ENCODE measurements at places on chromosomes 2 and 18.

DNA sequence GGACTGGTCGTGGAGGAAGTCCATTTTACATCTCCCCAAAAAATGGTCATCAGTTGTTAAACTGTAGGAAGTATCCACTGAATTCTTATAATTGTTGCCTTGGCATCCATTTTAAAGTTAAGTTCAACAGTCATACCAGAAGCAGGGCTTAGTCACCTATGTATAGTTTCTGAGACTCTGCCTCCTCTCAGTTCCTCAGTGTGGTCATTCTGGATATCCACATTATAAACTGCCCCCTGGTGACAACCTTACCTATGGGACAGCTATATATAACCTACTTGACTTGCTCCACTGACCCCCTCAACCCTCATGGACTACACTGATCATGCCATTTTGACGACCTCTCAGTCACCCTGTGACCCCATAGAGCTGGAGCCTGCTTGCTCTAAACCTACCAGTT is 617.0 kb downstream of the LRP1B start:
- DNase-seq: no peak

- peak; percentile 28 for DNase-seq
Measured at GRCh38 chr2:26251893-26252292, 7.2 kb downstream of the HADHB start.

DNA sequence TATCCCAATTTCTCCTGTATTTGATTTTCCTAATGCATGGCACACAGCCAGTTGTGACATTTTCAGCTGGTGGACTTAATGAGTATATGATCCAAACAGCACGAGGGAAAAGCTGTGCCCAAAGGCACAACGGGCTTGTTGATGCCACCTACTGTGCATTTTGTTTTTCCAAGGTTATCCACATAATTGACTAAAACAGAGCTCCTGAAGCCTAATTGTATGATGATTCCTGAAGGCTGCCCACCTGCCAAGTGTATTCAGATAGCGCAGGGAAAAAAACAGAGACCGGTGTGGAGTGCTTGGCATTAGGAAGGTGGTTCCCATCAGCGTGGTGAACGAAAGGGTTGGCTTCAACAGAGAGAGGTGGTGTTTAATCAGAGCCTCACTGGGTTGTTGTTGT is 14.9 kb downstream of the RBMS1 start:
- DNase-seq: no peak

- no peak for DNase-seq
Measured at GRCh38 chr2:232415736-232416520, 9.3 kb downstream of the ALPG start.

DNA sequence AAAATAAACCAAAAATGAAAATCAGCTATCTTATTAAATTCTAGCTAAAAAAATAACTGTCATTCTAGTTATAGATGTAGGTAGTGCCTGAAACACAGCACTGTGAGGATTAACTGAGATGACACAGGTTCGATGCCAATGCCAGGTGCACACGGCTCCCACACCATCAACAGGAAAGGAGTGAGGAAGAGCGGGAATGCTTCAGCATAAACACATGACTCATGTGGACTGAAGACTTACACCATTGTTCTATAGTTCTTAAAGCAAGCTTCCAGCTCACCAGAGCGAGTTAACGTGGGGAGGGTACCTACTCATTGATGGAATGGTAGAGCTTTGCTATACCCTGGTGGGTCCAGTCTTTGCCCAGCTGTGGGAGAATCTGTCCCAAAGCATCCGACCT is 76.7 kb downstream of the EMILIN2 start:
- DNase-seq: no peak

DNA sequence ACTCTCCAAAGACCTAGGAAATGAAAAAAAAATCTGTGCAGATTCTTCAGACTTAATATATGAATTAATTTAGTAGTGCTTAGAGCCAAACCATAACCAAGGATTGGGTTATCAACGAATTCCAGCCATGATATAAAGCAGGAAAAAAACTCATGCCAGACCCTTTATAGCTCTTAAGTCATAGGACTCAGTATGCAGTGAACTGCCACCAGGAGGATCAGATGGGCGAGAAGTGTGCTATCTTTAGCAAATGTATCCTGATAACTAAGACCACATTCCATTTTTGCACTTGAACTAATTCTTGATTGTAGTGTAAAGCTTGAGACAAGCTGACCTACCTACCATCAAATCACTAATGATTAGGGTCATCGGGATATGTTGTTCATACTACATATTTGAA is 178.1 kb downstream of the IKZF2 start:
- DNase-seq: no peak

DNA sequence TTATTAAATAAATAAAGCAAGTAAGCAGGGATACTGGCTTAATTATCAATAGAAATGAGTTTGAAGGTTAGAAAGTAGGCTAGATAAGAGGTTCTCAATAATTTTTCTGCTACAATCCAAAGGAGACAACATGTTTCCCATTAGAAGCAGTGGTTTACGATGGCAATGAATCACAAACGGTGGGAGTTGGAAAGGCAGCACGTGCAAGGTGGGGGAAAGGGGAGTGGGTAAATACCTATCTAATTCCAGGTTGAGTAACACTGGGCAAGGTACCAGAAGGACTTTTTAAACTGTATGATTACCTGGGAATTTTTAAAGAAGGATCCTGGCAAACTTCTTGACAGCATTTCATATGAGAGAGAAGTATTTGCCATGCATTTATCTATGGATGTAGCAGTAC is 289.9 kb downstream of the NBAS start:
- DNase-seq: peak; percentile 5

DNA sequence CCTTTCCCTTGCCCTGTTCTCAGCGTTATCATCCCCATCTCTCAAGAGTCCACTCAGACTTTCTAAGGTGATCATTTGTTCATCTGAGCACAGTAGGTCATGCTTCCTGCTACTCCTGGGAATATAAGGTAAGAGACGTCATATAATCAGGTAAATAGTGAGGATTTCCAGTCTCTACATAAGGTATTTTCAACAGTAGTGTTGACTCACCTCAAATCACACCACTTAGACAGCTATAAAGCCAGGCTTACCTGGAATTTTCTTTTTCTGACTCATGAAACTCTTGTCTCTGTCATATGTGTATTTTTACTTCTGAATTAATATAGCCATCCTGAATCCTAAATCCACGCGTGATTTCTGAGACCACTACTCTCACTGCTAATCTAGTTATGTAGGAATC is 443.2 kb downstream of the ARHGAP15 start:
- DNase-seq: no peak

DNA sequence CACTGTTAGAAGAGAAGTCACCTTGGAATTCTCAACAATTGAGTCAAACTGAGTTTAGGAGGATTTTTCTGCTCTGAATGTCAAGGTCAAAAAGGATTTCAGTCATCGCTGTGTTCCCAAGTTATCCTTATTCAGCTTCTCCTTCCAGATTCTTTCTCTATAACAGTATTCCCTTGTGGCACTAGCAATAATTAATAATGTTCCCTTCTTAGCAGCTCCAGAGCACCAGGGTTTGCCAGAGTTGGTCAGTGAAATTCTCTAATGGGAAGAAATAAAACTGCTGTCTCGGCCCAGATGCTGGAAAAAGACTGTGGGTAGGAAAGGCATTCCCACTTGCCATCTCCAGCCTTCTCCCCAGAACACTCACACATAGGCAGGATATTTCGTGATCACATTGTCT is 836.0 kb upstream of the PIK3C3 start:
- DNase-seq: peak; percentile 11

- DNase-seq: no peak
Measured at GRCh38 chr18:43283299-43283698, 6.0 kb upstream of the SYT4 start.

DNA sequence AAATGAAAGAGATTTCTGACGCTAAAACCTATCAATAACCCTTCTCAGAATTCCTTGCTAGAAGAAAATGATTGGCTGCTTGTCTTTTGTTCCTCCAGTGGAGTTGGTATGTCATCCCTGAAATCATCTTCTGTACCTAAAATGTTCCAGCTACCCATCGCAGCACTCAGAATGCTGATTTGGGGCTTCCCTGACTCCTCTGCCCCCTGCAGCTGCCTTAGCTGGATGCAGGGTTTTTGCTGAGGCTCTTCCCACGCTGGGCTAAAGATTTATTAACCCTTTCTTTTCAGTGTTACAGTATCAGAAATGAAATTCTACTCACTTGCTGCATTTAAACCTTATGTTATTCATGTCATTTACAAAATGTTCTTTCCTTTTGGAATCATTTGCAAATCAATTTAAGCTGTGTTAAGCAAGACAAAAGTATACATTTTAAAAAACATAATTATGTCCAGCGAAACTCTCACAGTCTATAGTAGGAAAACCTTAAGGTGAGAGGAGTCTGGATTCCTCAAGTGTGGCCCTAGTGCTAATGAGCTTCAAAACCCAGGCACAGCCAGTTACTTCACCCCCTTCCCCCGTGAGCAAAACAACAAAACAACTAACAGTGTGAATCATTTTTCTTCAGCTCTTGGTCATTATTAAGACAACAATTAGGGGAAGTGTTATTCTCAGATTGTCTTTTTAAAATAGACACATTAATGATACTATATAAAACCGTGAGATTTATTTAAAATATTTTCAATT is 32.8 kb downstream of the PKP4 start:
- no peak for DNase-seq

DNA sequence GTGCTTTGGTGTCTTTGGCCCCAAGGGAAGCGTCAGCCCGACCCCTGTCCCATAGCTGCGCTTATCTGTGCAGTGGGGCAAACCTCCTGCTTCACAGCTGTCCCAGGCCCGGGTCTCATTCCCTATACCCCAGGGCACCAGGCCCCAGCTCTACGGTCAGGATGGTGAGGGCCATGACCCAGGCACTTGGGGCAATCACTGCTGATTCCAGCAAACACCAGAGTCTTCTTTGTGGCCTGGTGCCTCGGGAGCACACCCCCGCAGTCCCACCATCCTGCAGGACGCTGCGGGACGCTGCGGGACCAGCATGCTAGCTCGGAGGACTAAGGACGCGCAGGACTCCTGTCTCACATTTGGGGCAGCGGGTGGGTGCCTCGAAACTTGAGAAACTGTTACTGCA is 116.9 kb upstream of the HDAC4 start:
- no peak for DNase-seq

DNA sequence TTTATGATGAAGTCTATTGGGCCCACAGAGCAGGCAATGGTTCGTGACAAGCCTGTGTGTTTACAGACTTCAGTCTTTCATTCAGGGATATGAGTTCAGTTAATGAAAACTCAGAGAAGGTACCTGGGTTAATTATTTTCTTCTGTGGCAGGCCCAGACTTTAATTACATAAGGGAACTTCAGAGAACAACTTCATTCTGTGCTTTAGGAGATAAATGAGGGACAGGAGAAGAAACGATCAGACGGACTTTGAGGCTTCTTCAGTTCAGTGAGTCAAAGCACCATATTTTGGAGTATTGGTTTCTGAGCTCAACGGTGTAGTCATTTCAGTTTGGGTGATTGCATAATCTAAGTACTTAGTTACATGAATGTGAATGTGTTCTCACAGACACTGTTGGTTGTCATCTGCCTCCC is 203.0 kb upstream of the KCNJ3 start:
- no peak for DNase-seq

DNA sequence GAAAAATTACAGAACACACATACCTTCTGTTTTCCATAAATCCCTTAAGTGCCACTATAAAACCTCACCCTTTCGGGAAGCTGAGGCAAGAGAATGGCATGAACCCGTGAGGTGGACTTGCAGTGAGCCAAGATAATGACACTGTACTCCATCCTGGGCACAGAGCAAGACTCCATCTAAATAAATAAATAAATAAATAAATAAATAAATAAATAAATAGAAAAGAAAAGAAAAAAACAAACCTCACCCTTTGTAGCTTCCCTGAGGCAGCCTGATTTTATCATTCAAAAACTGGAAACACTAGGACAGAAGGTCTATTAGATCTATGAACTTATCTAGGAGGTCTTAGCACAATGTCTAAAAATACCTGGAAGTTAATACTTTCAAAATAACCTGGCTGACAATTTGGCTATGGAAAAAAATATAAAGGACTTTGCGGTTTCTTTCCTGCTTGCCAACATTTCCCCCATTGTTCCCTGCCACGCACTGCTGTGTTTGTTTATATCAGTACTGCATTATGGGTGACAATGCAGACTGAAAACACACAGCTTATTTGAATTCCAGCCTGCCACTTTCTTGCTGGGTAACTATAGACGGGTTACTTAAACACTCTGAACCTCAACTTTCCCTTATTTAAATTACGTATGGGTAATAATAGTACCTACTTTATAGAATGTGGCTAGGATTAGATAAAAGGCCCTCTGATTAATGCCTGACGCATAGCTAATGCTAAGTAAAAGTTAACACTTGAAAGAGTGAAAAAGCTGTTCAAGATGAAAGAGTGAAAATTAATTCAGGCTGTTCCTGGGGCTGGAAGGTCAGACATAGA is 313.0 kb downstream of the RDH14 start:
- no peak for DNase-seq

- no peak for DNase-seq
Measured at GRCh38 chr2:216436383-216436782, 24.1 kb downstream of the SMARCAL1 start.

- no peak for DNase-seq
Measured at GRCh38 chr18:9067823-9068222, 34.7 kb upstream of the NDUFV2 start.

DNA sequence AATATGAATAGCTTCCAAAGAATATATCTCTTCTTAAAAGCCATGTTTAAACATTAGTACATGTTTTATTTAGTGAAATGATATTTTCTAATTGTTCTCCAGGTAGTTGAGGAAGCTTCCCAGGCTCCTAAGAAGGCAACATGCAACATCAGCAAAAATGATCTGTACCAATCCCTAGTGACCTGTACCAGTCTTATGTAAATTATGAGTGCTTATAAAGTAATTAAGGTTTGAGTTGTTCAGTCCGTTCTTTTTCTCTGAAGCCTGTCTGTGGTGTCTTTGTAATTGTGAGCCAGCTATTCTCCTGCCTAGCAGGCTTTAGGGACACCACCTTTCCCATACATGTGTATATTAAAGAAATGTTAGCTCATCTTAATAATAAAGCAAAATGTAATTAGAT is 98.2 kb downstream of the PKP4 start:
- no peak for DNase-seq

- DNase-seq: no peak
Measured at GRCh38 chr18:67508146-67508545, 8.4 kb downstream of the DSEL start.

DNA sequence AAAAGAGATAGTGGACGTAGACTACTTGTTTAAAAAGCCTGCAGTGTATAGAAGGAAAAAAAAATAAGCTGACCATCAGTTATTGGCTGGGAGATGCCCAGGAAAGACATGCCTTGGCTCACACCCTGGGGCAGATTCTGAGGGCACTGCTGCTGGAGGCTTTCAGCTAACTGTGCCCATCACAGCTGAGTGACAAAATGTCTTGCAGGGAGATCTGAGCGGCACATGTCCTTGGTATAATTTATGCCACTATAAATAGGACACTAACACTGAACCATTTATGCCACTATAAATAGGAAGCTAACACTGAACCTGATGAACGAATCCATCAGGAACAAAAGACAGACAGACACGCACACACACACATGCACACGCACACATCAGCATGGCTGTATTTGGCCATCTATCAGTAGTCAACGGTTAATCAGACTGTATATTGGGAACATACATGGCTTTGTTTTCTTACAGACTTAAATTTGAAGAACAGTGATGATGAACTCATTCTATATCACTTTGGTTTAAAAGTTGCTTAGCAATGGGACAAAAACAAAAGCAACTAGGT is 68.2 kb upstream of the NOSTRIN start:
- DNase-seq: no peak

Measured in fibroblast of mammary gland (primary cell).